ENCODE measurements at places on chromosomes 6 and 20.

DNA sequence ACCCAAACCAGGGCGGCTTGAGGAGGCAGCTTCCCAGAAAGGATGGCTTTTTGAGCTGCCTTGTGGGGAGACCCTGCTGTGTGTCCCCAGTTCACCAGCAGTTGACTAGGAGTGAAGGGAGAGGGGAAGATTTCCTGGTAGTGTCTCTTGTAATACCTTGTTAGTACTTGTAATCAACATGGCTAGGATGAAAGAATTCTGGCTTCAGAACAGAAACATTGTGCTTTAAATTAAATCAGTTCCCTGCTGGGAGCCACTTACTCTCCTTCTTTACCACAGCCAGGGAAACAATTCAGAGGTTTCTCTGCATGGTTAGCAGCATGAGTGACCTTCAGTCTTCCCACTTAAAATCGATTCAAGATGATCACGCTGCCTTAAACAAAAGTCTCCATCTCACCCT is 525.4 kb upstream of the ID4 start:
- no peak for DNase-seq

- no peak for DNase-seq
These were observed 452.1 kb downstream of the GRIK2 start for GRCh38 chr6:101845621-101846020.

- no peak for DNase-seq
These were observed 222.6 kb downstream of the EYA4 start for GRCh38 chr6:133463790-133464189.

- DNase-seq, result no peak
These were observed 81.0 kb downstream of the ATRN start for GRCh38 chr20:3551681-3552434.

GRCh38 chr6:119384444-119384843 is 34.9 kb upstream of the MAN1A1 start:
- no peak for DNase-seq

DNA sequence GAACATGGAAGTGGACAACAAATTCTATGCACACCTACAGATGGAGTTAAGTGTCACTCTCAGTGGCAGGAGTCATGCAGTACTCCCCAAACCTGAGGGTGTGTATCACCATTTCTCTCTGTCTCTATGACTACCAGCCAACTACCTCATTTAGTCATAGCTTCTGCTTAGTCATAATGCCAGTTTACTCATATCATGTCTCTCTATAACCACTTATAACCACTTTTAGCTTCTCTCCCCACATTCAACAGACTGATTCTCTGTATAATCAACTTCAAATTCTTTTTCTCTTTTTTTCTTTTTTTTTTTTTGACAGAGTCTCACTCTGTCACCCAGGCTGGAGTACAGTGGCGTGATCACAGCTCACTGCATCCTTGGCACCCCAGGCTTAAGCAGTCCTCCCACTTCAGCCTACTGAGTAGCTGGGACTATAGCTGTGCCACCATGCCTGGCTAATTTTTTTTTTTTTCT is 13.8 kb upstream of the GTF3C6 start:
- no peak for DNase-seq

GRCh38 chr6:68158256-68158655 is 476.8 kb upstream of the ADGRB3 start:
- no peak for DNase-seq

DNA sequence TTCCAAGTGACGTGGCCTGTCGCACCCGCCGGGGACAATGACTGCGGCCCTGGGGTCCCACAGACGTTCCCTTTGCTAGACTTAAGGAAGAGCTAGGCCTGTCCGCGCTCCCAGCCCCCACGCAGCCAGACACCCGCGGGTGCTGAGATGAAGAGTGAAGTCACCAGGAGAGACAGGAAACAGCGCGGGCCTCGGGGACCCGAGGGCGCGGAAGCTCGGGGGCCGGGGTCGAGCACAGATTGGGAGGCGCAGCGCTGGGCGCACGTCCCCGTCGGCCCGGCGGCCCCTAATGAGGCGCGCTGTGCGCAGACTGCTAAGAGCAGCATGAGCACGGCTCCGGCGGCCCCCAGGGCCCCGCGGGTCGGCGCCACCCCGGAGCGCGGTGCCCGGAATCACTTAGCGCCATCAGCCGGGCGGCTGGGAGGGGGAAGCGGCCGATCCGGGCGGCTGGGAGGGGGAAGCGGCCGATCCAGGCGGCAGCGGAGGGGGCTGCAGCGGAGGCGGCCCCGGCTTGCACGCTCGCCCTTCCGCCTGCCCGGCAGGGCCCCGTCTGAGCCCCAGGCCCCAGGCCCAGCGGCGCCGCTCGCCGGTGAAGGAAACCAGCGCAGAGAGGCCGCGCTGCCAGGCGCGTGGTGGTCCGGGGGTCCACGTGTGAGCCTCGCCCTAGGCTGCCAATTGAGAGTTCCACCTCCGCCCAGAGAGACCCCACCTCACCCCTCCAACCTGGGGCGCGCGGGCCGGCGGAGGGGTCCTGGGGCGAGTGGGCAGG is 8.3 kb upstream of the AVP start:
- DNase-seq, result no peak

DNA sequence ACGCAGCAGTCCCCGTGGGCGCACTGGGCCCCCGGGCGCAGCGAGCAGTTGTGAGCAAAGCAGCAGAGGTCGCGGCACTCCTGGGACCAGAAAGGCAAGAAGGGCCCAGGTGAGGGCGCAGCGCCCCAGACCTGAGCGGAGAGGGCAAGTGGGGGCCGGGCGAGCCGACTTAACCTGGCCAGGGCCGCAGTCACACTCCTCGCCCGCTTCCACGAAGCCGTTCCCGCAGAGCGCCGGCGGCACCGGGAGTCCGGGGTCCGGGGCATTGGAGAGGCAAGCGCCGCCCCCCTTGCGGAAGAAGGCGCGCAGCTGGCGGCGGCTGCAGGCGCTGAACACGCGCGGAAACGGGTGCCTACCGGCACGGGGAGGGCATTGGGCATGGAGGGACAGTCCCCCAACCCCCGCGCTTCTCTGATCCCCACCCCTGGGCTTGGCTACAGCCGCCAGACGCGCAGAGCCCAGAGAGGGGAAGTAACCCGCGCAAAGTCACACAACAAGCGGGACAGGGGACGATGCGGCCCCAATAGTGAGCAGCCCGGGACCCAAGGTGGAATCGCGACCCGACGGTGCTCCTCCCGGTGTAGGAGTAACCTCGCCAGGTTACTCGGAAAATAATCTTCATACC is 9.2 kb downstream of the ADAM33 start:
- DNase-seq, result no peak

DNA sequence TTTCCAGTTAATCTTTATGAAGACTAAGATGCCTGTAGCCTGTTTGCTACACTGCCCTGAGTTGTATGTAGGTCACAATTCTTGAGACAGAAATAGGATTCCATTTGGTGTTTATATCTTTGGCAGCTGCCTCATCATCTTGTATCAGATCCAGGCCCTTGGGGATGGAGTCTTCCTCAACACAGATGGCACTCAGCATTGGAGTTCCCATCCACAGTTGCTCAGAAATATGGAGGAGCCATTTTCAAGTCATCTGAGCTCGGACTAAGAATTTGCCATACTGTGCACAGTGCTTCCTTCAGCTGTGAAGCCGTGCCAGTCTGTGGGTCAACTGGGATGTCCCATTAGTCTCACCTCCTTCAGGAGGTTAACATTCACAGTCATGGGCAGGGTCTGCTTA is 156.6 kb downstream of the ZDHHC14 start:
- DNase-seq, result no peak

- DNase-seq, result peak; percentile 53
These were observed 267.1 kb upstream of the SGK1 start for GRCh38 chr6:134584847-134585516.

DNA sequence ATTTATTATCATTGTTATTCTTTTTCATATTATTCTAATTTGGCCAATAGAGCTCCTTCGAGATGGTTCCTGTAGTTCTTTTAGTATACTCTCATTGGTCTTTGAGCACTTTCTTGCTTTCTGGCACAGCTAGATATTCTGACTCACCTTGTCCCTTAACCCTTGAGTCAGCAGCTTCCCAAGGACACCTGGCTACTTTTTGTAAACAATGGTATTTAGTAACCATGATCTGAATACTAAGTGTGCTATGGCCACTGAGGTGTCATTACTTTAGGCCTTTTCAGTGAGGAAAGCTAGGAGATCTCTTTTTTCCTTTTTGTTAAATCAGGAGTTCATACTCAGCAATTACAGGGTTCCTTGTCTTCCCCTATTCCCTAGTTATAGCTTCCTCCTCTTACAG is 126.5 kb upstream of the CITED2 start:
- DNase-seq, result no peak

DNA sequence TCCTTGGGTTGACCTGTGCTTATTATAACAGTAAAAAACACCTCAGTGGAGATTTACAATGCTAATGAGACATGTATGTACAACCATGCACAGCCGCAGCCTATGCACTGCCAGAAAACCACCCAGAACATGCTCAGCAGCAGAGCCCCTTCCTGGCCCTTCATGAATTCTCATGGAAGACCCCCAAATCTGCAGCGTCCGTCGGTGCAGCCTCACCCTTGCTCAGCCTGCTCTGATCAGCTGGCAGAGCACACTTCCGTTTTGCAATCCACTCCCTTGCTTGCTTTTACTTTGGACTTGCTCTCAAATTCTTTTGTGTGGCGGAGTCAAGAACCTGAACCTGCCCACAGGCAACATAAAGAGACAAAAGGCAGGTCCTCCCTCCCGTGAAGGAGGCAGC is 378.2 kb upstream of the SULF2 start:
- DNase-seq, result no peak

DNA sequence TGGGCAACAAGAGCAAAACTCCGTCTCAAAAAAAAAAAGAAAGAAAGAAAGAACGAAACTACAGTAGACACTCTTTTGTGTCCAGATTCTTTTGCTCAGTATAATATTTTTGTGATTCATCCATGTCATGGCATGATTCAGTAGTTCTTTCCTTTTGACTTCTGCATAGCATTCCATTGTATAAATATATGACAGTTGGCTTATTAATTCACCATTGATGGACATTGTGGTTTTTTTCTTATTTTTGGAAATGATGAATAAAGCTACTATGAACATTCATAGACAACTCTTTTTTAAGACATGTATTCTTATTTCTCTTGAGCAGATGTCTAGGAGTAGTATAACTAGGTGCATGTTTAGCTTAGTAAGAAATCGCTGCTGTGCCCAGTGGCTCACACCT is 10.3 kb upstream of the IER3 start:
- DNase-seq, result no peak

- no peak for DNase-seq
These were observed 218.5 kb downstream of the ARHGAP18 start for GRCh38 chr6:129491436-129491835.

DNA sequence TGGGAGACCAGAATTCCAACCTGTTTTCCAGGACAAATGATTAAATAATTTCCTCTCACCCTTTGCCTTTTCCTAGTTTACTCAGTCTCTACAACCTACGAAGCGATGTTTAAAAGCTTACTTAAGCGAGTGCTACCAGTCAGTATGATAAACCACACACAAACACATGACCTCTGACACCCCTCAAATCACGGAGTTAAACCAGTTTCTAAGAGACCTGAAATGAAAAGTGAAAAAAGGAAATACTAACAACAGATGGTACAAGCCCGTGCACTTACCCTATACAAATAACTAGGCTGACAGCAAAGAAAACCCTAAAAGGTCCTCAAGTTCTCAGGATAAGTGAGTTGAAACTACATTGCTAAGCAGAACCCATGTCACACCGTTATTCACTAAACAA is 7.7 kb downstream of the TNFRSF21 start:
- no peak for DNase-seq

- DNase-seq, result peak; percentile 38
These were observed at the start of gene PAX1 for GRCh38 chr20:21705575-21706260. TSS of gene PAX1 (plus strand) at chr20:21705664. CDS start at chr20:21705713, 49 bp downstream.

GRCh38 chr6:56683882-56684281 is 41.2 kb upstream of the DST start:
- no peak for DNase-seq

DNA sequence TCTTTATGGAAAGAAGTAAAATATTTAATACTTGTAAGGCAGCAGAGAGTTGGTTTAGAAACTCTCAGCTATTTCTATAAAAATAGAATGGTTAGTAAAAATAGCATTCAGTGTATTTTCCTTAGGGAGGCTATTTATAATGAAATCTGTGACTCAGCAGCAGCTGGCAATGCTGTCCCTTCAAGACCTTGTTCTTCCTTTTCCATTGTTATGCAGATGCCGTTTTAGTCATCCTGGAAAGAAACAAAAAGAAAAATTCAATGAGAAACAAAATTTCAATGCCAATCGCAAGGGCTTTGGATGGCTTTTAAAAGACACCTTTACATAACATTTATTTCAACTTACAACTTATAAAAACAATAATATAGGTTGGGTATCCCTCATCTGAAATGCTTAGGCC is 17.5 kb downstream of the MPC1 start:
- no peak for DNase-seq

DNA sequence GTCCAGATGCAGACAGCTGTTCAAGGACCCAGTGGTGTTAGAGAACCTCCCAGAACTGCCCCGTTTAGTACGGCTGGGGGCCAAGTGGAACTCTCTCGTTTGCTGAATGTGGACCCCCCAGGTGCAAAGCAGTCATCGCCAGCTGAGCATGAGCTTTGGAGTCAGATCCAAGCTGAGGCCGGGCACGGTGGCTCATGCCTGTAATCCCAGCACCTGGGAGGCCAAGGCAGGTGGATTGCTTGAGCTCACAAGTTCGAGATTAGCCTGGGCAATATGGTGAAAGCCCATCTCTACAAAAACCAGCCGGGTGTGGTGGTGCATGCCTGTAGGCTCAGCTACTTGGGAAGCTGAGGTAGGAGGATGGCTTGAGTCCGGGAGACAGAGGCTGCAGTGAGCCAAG is 29.7 kb downstream of the FOXC1 start:
- no peak for DNase-seq

DNA sequence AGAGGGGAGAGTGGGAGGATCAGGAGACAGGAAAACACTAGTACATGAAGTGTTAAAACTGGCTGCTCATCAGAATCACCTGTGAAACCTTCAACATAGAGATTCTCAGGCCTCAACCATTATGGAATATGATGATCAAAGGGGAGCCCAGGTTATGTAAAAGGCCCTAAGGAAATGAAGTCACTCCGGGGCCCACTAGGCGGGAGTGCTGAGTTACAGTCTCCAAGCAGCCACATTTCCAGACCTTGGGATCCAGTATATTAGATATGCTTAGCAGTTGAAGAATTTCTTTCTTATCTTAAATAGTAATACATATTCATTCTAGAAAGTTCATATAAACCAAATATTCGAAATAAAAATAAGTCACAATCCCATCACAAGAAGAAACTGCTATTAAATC is 476.3 kb downstream of the PRKN start:
- no peak for DNase-seq
